Mesothelial cell of epicardium (in vitro differentiated cells): ENCODE measurements at places on chromosomes 4 and X.

DNA sequence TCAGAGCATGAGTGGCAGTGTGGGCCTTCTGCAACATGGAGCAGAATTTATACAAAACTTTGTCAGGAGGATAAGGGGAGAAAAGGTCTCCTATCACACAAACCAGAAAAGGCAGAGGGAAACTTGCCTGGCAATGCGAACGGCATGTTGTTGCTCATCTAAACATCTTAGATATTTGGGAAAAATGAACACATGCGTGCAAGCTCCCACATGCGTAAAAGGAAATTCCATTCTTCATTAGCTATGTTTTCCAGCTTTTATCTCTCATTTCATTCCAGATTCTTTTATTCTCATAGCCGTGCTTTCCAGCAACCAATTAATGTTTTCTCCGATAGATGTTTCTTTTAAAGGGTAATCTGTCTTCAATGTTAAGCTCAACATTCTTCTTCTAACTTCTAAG lies 31.3 kb upstream of the GBA3 start:
- no peak overlapping the region for H3K4me3 ChIP-seq
- H3K36me3 ChIP-seq, result no peaks in the 10 kb centered on the region
- H3K4me1 ChIP-seq, result peaks cover 9% of the 10 kb centered on the region

DNA sequence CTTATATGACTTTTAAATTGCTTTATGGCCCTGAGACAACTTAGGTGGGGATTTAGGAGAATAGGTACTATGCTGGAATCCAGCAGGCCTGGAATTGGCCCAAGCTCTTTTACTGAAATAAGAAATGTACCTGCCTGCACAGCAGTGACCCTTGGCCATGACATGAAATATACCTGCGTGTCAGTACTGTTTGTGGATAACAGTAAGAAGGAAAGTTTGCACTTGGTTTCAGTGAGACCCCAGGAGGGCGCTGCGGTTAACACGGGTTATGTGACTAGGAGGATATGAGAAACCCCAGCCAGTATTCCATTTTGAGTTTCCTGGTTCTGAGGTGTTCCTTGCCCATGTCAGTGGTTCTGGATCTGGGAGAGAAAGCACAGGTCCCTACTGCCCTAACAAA lies 5.3 kb downstream of the MTM1 start:
- no peaks in the 10 kb centered on the region for H3K36me3 ChIP-seq
- H3K27me3 ChIP-seq, result no peaks in the 10 kb centered on the region
- no peak for DNase-seq
- H3K4me3 ChIP-seq, result no peak overlapping the region

DNA sequence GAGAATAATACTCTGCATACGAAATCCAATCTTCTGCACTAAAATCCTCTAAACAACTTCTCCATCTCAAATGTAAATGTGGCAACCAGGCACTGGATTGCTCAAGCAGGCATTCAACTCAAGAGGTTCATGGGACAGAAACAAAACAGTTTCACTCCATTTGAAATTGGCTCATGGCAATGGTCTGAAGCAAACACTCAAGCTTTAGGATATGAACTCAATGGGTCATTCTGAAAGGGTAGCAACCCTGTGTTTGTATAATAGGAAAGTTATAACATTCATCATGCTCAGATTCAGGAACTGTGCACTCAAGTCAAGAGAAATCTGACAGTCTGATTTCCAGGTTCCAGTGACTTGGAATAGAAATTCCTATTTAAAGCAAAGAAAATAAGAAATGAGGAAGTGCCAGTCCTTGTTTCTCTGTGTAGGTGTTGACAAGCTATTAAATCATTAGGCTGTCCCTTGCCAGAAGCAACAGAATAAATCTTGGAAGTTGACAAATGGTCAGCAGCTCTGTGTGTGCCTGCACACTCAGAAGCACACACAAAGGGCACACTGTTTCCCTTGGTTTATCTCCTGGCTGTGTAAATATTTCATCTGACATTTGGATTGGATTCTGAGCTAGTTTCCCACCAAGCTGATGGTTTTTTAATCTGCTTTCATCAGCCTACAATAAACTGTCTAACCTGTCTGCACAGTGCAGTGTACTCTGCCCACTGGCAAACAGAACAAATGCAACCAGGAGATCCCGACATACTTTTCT lies 75.9 kb upstream of the CITED1 start:
- DNase-seq, result no peak
- H3K4me1 ChIP-seq, result peaks cover 3% of the 10 kb centered on the region
- no peaks in the 10 kb centered on the region for H3K27me3 ChIP-seq
- no peak overlapping the region for H3K4me3 ChIP-seq
- H3K36me3 ChIP-seq, result no peaks in the 10 kb centered on the region

- no peak overlapping the region for H3K27ac ChIP-seq
- no peaks in the 10 kb centered on the region for H3K27me3 ChIP-seq
- DNase-seq, result no peak
- H3K4me1 ChIP-seq, result no peaks in the 10 kb centered on the region
These were observed 79.7 kb upstream of the OTUD4 start for GRCh38 chr4:145260091-145260490.

GRCh38 chr4:159484864-159485263 lies 382.0 kb downstream of the RAPGEF2 start:
- peaks cover 38% of the 10 kb centered on the region for H3K4me1 ChIP-seq
- no peaks in the 10 kb centered on the region for H3K27me3 ChIP-seq
- no peak for DNase-seq
- no peak overlapping the region for H3K27ac ChIP-seq
- H3K36me3 ChIP-seq, result no peaks in the 10 kb centered on the region

GRCh38 chrX:17603196-17603595 lies 134.1 kb upstream of the SCML1 start:
- H3K27me3 ChIP-seq, result peaks cover 20% of the 10 kb centered on the region
- no peak for DNase-seq
- no peak overlapping the region for H3K27ac ChIP-seq
- no peak overlapping the region for H3K4me3 ChIP-seq
- peaks cover 25% of the 10 kb centered on the region for H3K4me1 ChIP-seq

DNA sequence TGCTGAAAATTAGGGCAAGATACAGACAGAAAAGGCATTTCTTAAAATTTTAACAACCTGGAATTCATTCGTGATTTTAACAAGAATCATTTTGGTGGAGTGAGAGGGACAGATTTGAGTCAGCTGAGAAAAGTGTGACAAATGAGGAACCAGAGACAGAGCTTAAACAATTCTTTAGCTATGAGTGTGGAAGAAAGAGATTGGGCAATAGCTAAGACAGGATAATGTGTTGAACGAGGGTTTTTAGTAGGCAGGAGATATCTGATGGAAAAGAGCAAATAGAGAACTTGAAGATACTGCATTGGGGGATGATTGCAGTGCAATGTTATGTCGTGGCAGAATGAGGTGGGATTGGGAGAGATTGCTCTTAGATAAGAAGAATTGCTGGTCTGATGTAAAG lies 164.2 kb upstream of the SPRY1 start:
- no peak overlapping the region for H3K4me3 ChIP-seq
- H3K4me1 ChIP-seq, result peaks cover 24% of the 10 kb centered on the region
- peaks cover 5% of the 10 kb centered on the region for H3K36me3 ChIP-seq
- H3K27me3 ChIP-seq, result no peaks in the 10 kb centered on the region
- no peak overlapping the region for H3K27ac ChIP-seq
- no peak for DNase-seq

DNA sequence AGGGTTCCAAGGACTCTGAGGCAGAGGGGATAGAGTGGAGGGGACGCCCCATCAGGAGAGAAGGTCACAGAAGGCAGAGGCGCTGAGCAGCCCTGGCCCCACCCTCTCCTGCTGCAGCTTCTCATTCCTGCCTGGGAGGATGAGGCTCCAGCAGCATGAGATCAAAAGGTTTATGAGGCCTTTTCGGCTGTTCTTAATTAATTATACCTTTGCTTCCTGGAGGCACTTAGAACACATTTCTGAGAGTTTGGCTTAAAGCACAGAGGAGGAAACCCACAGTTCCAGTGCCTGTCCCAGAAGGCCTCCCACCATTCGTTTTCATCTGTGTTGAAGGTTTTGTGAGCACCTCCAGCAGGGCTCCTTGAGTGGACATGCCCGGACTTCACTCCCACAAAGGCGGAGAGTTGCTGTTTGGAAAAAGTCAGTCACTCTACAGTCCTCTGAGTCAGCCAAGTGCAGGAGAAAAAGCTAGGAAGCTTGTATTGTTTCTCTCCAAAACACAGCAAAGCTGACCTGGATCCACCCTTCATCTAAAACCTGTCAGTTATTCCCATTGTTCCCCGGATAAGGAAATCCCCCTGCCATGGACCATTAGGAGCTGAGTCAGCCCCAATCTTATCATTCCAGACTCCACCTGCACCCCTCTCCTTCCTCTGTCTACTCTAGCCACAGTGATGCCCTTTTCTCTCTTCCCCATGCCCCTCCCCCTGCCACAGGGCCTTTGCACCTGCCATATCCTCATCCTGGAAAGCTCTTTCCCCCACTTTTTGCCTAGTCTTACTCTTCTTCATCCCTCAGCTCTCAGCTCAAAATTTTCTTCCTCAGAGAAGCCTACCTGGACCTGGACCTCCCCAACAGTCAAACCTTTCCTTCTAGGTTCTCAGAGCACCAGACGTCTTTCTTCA lies 276.8 kb downstream of the FBXW7 start:
- H3K27ac ChIP-seq, result peak overlapping the region; percentile 91
- no peak for DNase-seq
- H3K4me3 ChIP-seq, result no peak overlapping the region
- H3K4me1 ChIP-seq, result peaks cover 12% of the 10 kb centered on the region
- peaks cover 3% of the 10 kb centered on the region for H3K36me3 ChIP-seq

- H3K27me3 ChIP-seq, result peaks cover 24% of the 10 kb centered on the region
- peak; percentile 57 for DNase-seq
- peak overlapping the region; percentile 95 for H3K4me3 ChIP-seq
- peak overlapping the region; percentile 77 for H3K27ac ChIP-seq
- peaks cover 13% of the 10 kb centered on the region for H3K4me1 ChIP-seq
- H3K36me3 ChIP-seq, result peaks cover 7% of the 10 kb centered on the region
These were observed 361 bp downstream of the QDPR start for GRCh38 chr4:17511509-17511949.

GRCh38 chr4:153791746-153792617 lies 3.1 kb upstream of the SFRP2 start:
- no peak overlapping the region for H3K27ac ChIP-seq
- peak overlapping the region; percentile 64 for H3K4me3 ChIP-seq
- DNase-seq, result peak; percentile 76
- H3K4me1 ChIP-seq, result peaks cover 46% of the 10 kb centered on the region
- H3K27me3 ChIP-seq, result peaks cover 98% of the 10 kb centered on the region
- H3K36me3 ChIP-seq, result no peaks in the 10 kb centered on the region

- no peak for DNase-seq
- no peaks in the 10 kb centered on the region for H3K36me3 ChIP-seq
- H3K4me1 ChIP-seq, result peaks cover 2% of the 10 kb centered on the region
- H3K27ac ChIP-seq, result no peak overlapping the region
- H3K27me3 ChIP-seq, result peaks cover 8% of the 10 kb centered on the region
These were observed 40.2 kb downstream of the HOPX start for GRCh38 chr4:56640621-56641493.

DNA sequence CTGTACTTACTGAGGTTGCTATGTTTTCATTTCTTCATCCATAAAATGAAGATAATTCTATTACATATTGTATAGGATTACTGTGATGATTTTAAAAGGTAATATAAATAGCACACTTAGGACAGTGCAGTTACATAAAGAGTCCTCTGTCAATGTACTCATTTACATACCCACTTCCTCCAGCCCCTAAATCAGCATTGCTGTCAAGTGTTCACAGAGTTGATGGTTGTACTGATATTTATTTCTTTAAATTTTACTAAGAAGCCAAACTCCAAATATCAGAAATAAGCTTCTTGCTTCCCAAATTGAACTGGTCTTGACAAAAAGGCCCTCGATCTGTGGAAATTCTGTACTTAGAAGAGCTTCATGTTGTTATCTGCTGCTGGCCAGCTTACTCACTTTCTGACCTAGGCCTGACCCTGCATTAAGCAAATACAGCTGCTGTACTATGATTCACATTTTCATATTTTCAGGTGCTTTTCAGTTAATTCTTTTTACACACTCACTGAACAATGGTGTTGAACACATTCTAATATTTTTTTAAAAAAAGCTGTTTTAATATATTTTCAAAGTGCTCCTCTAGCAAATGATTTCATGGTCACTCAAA lies 259.6 kb downstream of the UNC5C start:
- DNase-seq, result no peak
- no peaks in the 10 kb centered on the region for H3K27me3 ChIP-seq
- H3K4me3 ChIP-seq, result no peak overlapping the region
- H3K27ac ChIP-seq, result peak overlapping the region; percentile 82
- peaks cover 52% of the 10 kb centered on the region for H3K4me1 ChIP-seq

DNA sequence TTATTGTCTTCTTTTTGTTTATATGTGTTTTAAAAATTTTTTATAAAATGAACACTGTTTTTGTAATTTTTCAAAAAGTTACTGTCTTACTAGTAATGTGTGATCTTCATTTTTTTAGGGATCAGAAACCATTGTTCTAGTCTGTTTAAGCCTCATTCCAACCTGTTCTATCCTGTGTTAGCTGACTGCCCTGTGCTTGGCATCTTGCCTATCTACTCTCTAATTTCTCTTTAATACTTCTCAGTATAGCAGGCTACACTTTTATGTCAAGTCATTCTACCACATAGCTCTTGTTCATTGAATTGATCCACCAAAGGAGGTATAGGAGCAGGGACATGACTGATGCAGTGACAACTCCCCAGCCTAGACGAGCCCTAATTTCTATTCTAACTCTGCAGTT lies 70.2 kb upstream of the PLS3 start:
- H3K4me1 ChIP-seq, result peaks cover 25% of the 10 kb centered on the region
- peak overlapping the region; percentile 7 for H3K27ac ChIP-seq
- H3K27me3 ChIP-seq, result no peaks in the 10 kb centered on the region
- DNase-seq, result no peak
- H3K4me3 ChIP-seq, result no peak overlapping the region

DNA sequence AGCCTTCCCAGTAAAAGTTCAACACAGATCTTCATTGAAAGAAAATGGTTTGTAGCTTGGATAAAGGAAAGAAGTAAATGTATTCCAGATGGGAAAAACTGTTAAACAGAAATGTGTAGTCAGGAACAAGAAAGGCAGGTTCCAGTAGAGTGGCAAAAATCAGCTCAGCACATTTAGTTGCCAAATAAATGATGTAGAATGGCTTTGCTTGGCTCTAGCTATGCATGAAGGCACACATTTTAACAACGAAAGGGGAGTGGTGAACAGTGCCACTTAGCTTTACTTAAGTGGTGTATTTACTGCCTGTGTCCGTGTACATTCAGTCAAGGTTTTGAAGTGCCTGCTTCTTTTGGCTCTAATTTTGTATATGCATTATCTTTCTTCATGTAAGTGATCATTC lies 644.5 kb upstream of the ATOH1 start:
- peak overlapping the region; percentile 96 for H3K27ac ChIP-seq
- H3K4me3 ChIP-seq, result no peak overlapping the region
- no peak for DNase-seq

- H3K4me3 ChIP-seq, result no peak overlapping the region
- no peaks in the 10 kb centered on the region for H3K27me3 ChIP-seq
- no peak overlapping the region for H3K27ac ChIP-seq
- no peaks in the 10 kb centered on the region for H3K4me1 ChIP-seq
- H3K36me3 ChIP-seq, result no peaks in the 10 kb centered on the region
- no peak for DNase-seq
These were observed 107.5 kb downstream of the VSIG4 start for GRCh38 chrX:65932173-65933084.

- no peak overlapping the region for H3K27ac ChIP-seq
- peaks cover 15% of the 10 kb centered on the region for H3K4me1 ChIP-seq
- H3K4me3 ChIP-seq, result no peak overlapping the region
- no peaks in the 10 kb centered on the region for H3K27me3 ChIP-seq
These were observed 48.4 kb downstream of the ARHGAP10 start for GRCh38 chr4:147780137-147780777.

GRCh38 chr4:171024720-171025303 lies 788.4 kb upstream of the GALNTL6 start:
- H3K36me3 ChIP-seq, result no peaks in the 10 kb centered on the region
- H3K27ac ChIP-seq, result no peak overlapping the region
- DNase-seq, result no peak
- no peaks in the 10 kb centered on the region for H3K4me1 ChIP-seq
